ENCODE measurements at places on chromosomes 5 and 9.

GRCh38 chr5:173302546-173303155, 25.6 kb downstream of the STC2 start:
- DNase-seq = no peak

GRCh38 chr9:137534256-137535119, 15.7 kb downstream of the PNPLA7 start:
- DNase-seq = peak; percentile 67

GRCh38 chr5:56112526-56113121, 117.9 kb upstream of the IL6ST start:
- no peak for DNase-seq

DNA sequence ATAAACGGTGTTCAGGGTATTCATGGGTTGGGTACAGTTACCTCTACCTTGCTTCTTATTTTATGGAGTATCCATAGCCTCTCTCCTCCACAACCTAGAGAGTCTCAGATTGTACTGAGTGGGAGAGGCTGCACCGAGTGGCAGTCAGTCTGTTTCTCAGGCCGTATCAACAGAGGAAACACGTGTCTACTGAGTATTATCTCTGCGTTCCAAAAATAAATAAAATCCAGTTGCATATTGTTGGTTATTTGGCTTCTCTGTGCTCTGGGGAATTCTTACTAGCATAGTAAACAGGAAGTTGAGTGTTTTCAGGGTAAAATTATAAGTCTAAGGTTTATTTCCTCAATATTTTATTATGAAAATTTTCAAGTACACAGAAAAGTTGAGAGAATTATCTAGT, 231.0 kb downstream of the ARHGEF28 start:
- DNase-seq = no peak

DNA sequence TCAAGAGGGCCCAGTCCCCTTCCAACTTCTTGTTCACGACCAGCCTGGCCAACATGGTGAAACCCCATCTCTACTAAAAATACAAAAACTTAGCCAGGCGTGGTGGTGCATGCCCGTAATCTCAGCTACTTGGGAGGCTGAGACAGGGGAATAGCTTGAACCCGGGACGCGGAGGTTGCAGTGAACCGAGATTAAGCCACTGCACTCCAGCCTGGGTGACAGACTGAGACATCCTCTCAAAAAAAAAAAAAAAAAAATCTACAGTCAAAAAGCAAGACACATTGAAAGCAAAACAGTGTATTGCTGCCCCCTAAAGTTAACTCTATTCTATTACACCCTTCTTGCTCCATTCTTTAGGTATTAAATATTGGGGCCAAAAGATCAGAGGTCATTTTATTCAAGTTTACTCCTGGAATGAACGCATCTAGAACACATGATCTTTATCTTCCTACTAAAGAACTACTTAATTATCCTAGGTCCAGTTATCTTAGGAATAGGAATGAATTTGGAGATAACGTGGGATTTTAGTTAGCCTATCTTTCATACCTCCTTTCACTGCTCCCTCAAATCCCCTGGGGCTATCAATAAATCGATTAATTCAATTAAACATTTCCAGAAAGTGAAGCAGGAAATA, 2.4 kb downstream of the ATG12 start:
- no peak for DNase-seq

All from NCI-H526 (cell line).